ENCODE measurements at places on chromosomes 2 and 18.

- no peak for DNase-seq
Observed at GRCh38 chr2:33681364-33681757, 82.3 kb upstream of the FAM98A start.

- no peak for DNase-seq
Observed at GRCh38 chr18:49926106-49926745, 112.9 kb upstream of the ACAA2 start.

GRCh38 chr2:102342888-102343287 is 12.7 kb upstream of the IL18R1 start:
- no peak for DNase-seq

GRCh38 chr2:180523621-180524340 is 456.6 kb upstream of the UBE2E3 start:
- DNase-seq, result no peak

DNA sequence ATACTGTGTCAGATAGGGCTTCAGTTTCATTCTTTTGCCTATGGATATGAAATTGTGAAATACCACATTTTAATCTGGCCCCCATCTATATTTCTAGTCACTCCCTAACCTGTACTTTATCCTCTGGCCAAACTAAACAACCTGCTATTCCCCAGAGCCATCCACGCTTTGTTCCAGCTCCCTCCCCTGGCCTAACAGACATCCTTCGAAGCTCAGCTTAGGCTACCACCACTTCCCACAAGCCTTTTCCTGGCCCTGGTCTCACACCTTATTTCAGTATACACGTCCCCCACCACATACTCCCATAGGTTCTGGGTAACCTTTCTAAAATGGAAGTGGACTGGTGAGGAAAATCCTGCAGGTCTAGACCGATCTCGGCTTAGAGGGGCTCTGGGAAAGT is 55.4 kb downstream of the MAP4K3 start:
- no peak for DNase-seq
